Neural progenitor cell (in vitro differentiated cells): ENCODE measurements at places on chromosomes 6 and 20. TPM values are rescaled to one million over a fixed set of nuclear protein-coding genes. Genes with fewer than 3 reads are reported as not detected.

DNA sequence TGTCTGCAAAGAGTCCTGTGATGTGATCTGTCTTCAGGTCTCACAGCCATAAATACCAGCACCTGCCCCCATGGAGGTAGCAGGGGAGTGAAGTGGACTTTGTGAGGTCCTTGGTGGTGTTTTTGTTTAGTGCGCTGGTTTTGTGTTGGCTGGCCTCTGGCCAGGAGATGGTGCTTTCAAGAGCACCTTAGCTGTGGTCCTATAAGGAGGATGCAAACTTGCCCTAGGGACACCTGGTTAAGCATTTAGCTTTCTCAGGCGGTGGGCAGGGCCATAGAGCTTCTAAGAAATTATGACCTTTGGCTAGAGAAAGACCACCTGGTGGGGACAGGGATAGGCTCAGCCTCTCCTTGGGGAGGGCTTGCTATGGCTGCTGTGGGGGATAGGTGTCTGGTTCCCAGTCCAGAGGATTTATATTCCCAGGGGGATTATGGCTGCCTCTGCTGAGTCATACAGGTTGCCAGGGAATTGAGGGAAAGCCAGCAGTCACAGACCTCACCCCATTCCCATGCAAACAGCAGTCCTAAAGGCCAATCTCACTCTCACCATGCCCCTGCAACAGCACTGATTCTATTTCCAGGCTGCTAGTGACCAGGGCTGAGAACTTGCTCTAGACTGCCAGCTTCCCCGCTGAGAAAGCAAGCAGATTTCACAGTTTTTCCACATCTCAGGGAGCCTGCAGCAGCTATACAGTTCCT, 259.3 kb downstream of the TFAP2B start:
- no peak overlapping the region for H3K27ac ChIP-seq
- no peaks in the 10 kb centered on the region for H3K36me3 ChIP-seq
- no peaks in the 10 kb centered on the region for H3K4me1 ChIP-seq
- H3K4me3 ChIP-seq = no peak overlapping the region
- no peaks in the 10 kb centered on the region for H3K27me3 ChIP-seq

GRCh38 chr6:15496345-15497131, 166.3 kb downstream of the DTNBP1 start:
- no peak overlapping the region for H3K27ac ChIP-seq
- no peaks in the 10 kb centered on the region for H3K36me3 ChIP-seq
- H3K27me3 ChIP-seq = no peaks in the 10 kb centered on the region
- no peak overlapping the region for H3K4me3 ChIP-seq
- H3K4me1 ChIP-seq = peaks cover 12% of the 10 kb centered on the region

GRCh38 chr6:148693882-148694484, 52.8 kb upstream of the UST start:
- H3K4me3 ChIP-seq = no peak overlapping the region
- no peaks in the 10 kb centered on the region for H3K4me1 ChIP-seq
- DNase-seq = no peak
- H3K27ac ChIP-seq = no peak overlapping the region

DNA sequence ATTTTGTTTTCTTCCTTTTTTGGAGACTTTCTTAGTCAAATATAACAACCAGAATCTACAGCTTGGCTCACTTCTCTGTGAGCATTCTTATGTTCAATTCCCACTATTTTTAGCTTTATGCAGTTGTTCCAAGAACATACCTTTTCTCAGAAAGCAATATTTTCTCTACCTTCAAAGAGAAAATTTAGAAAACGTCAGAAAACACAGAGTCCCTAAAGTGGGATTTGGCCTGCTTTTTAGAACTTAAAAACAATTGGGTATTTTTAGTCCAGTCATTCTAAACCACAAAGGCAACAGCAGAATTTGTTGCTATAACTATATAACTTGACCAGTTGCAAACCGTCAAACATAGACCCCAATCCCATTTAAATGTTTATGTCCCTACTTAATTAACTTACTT, 133.1 kb downstream of the MOXD1 start:
- H3K36me3 ChIP-seq = no peaks in the 10 kb centered on the region
- H3K27ac ChIP-seq = no peak overlapping the region
- H3K4me3 ChIP-seq = no peak overlapping the region
- no peaks in the 10 kb centered on the region for H3K4me1 ChIP-seq
- DNase-seq = no peak

- no peaks in the 10 kb centered on the region for H3K36me3 ChIP-seq
- H3K4me3 ChIP-seq = no peak overlapping the region
- no peak overlapping the region for H3K27ac ChIP-seq
- H3K27me3 ChIP-seq = no peaks in the 10 kb centered on the region
- DNase-seq = no peak
Measured at GRCh38 chr20:13567663-13568062, 71.1 kb downstream of the TASP1 start.

DNA sequence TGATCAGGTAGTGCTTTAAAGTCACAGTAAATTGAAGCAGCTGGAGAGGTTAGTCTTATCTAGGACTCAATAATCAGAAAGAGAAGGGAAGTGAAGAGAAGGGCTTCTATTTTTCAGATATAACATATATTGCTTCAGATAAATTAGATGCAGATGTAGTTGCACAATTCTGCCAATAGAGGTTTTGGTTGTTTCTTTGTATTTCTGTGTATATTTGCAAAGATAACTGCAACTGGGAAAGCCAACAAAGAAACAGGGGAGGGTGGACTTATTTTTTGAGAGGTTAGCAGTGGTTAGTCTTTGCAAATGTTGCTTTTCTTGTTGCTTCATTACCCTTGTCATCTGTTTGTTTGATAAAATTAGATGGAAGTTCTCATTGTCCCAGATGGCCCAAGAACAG, 106.6 kb downstream of the ADGRG6 start:
- no peaks in the 10 kb centered on the region for H3K27me3 ChIP-seq
- no peaks in the 10 kb centered on the region for H3K36me3 ChIP-seq
- H3K4me3 ChIP-seq = no peak overlapping the region
- H3K4me1 ChIP-seq = no peaks in the 10 kb centered on the region
- no peak for DNase-seq
- no peak overlapping the region for H3K27ac ChIP-seq

GRCh38 chr20:43066125-43066524, 123.6 kb downstream of the PTPRT start:
- H3K4me1 ChIP-seq = no peaks in the 10 kb centered on the region
- H3K27ac ChIP-seq = no peak overlapping the region
- no peaks in the 10 kb centered on the region for H3K27me3 ChIP-seq
- DNase-seq = no peak
- no peak overlapping the region for H3K4me3 ChIP-seq
- no peaks in the 10 kb centered on the region for H3K36me3 ChIP-seq

The COL12A1 gene
- 0.87 and 1.3 TPM in 2 replicates for total RNA-seq

The OR2H2 gene
- total RNA-seq = not detected in 2 replicates

The ETV7 gene
- 0.09 and 0.11 TPM in 2 replicates for total RNA-seq

The CD24 gene
- 330 and 448 TPM in 2 replicates for total RNA-seq
